B cell (primary cell): ENCODE measurements at places on chromosomes 11 and 22.

- DNase-seq = no peak
Measured at GRCh38 chr11:44430140-44430539, 120.2 kb upstream of the ALX4 start.

DNA sequence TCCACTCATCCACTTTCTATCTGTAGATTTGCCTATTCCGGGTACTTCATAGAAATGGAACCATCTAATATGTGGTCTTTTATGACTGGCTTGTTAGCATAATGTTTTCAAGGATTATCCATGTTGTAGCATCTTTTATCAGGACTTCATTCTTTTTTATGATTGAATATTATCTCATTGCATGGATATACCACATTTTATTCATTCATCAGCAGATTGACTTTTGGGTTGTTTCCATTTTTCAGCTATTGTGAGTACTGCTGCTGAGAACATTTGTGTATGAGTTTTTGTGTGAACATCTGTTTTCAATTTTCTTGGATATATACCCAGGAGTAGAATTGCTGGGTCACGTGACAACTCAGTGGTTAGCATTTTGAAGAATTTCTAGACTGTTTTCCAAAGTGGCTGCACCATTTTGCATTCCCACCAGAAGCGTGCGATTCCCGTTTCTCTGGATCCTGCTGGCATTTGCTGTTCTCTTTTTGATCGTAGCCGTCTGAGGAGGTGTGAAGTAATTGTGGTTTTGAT, 8.9 kb downstream of the DERL3 start:
- DNase-seq = no peak

DNA sequence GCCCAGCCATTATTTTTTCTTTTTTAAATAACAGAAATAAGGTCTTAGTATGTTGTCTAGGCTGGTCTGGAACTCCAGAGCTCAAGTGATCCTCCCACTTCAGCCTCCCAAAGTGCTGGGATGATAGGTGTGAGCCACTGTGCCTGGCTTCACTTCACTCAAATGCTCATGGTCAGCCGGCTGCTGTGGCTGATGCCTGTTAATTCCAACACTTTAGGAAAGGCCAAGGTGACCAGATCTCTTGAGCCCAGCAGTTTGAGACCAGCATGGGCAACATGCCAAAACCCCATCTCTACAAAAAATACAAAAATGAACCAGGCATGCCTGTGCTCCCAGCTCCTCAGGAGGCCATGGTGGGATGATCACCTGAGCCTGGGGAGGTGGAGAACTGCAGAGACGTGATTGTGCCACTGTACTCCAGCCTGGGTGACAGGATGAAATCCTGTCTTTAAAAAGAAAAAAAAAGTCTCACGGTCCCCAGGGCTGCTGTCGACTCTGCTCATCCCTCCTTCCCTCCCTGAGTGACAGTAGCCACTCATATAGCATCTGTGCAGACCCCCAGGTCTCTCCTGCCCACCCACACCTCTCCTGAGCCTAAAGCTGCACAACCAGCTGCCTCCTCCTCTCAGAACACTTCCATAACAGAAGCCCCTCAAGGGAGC, 3.6 kb downstream of the YDJC start:
- DNase-seq = no peak

DNA sequence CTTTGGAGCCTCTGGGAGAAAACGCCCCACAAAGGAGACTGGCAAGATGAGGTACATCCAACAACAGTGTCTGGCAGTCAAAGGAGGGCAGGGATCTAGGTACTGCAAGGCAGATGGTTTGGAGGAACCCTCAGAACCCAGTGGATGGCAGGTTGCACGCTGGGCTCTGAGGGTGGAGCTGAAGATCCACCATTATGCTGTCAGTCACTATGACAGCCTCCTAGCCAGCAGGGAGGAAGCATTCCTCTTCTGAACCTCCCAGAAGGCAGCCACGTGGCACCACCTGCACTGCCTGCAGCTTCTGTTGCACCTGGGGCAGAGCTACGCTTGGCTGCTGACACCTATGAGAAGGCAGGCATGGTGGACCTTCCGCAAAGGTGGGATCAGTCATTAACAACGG, 40.2 kb downstream of the HTR3A start:
- no peak for DNase-seq

DNA sequence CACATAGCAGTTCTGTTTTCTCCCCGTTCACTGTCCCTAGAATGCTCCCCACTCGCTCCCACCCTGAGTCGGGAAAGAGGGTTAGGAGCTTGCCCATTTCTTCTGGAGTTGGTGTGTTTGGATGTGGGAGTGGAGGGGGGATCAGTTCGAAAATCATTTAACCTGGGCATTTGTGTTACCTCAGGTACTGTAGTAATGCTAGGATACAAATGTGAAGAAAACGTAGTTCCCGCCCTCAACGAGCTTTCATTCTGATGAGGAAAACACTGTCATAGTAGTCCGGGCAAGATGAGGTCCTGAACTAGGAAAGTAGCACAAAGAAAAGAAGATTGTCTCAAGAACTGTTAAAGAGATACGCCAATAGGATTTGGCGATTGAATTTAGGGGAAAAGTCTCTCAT, 539 bp downstream of the SDHD start:
- peak; percentile 13 for DNase-seq

DNA sequence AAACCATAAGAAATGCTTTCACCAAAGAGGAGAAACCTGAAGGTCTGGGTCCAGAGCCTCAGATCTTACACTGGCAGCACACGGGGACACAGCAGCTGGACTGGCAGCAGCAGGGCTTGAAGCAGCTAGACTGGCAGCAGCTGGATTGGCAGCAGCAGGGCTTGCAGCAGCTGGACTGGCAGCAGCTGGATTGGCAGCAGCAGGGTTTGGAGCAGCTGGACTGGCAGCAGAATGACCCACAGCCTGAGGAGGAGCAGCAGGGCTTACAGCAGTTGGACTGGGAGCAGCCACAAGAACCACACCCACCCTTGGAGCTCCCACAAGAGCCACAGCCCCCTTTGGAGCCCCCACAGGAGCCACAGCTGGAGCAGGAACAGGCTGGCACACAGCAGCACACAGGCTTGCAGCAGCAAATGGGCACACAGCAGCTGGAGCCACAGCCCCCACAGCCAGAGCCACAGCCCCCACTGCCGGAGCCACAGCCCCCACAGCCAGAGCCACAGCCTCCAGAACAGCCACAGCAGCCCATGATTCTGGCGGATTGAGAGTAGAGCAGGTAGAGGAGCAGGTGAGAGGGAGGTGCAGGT, at the start of gene KRTAP5-11:
KRTAP5-11 (minus strand) TSS at position 567 of the 587 bp plus-strand sequence; CDS start at position 529, 38 bp downstream.
- DNase-seq = no peak

- peak; percentile 88 for DNase-seq
Measured at GRCh38 chr11:118608360-118609227, 1.2 kb downstream of the PHLDB1 start.

GRCh38 chr11:86991341-86991740, 36.1 kb upstream of the FZD4 start:
- no peak for DNase-seq
